ENCODE measurements at places on chromosomes 5 and 9.

GRCh38 chr9:107644733-107645463 lies 155.3 kb upstream of the KLF4 start:
- peak; percentile 78 for DNase-seq

GRCh38 chr5:150653145-150653761 lies 7.8 kb upstream of the MYOZ3 start:
- DNase-seq = no peak

DNA sequence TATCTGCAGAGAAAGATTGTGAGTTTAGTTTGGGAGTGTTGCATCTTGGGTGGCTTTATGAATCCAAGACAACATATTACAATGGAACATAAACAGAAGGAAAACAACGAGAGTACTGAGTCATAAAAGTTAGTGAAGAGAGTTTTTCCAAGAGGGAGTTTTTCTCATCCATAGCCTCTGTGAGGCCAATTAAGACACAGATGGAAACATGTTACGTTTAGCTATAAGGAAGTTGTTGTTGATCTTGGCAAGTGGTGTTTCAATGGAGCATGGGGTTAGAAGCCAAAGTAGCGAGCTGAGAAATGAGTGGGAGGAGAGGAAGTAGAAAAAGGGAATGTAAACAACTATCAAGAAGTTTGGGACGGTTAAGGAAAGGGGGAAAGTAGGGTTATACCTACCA lies 53.3 kb upstream of the SPATA31D4 start:
- no peak for DNase-seq

GRCh38 chr5:13218518-13218917 lies 726.0 kb downstream of the DNAH5 start:
- no peak for DNase-seq

GRCh38 chr9:69149321-69149807 lies 24.7 kb upstream of the TJP2 start:
- peak; percentile 4 for DNase-seq

DNA sequence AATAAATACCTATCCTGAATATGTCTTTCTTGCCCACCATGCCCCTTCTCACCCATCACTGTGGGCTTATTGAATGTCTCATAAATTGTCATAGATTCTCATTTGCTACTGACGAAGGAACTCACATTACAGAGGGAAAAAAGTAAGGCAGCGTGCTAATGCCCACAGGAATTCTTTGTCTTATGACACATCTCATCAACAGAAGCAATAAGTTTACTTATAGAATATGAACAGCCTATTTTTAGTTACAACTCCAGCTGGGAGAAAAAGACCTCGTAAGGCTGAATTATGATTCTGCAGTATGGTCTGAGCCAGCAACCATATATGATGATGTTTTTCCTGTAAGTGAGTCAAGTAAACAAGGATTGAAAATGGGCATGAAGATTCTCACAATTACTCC lies 22.4 kb upstream of the ATG10 start:
- no peak for DNase-seq

GRCh38 chr9:123267481-123268198 lies 746 bp downstream of the STRBP start:
- no peak for DNase-seq

GRCh38 chr5:64210866-64211265 lies 45.2 kb downstream of the RNF180 start:
- DNase-seq = no peak

DNA sequence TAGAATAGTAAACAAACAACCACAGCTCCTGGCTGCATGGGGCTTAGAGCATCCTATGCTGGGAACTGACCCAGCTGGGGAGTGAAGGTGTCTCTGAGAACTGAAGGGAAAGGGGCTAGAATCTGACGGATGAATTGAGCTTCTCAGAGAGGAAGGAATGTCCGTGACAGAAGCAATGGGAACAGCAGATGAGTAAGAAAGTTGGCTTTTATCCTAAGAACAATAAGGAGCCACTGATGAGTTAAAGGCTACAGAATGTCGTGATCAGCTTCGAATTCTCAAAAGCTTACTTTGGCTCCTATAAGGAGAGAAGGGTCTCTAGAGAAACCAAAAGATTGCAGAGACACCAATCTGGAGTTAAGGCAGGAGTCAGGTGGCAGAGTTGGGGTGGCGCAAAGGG lies 52.6 kb downstream of the EBF1 start:
- no peak for DNase-seq

- DNase-seq = no peak
Observed at GRCh38 chr9:37540634-37541033, 35.5 kb downstream of the FBXO10 start.

GRCh38 chr5:84227236-84227635 lies 157.4 kb downstream of the EDIL3 start:
- DNase-seq = no peak

- no peak for DNase-seq
Observed at GRCh38 chr9:129209109-129209508, 31.0 kb upstream of the IER5L start.

- no peak for DNase-seq
Observed at GRCh38 chr5:9653811-9654210, 23.7 kb upstream of the TAS2R1 start.

GRCh38 chr5:9617221-9617620 lies 12.9 kb downstream of the TAS2R1 start:
- no peak for DNase-seq

- DNase-seq = no peak
Observed at GRCh38 chr5:38258319-38259061, at the start of gene EGFLAM. Gene EGFLAM (plus strand): TSS chr5:38258559. CDS start chr5:38258755, 196 bp downstream.

- DNase-seq = no peak
Observed at GRCh38 chr5:41334221-41334620, 120.9 kb upstream of the C6 start.

- no peak for DNase-seq
Observed at GRCh38 chr5:64384765-64385164, 121.0 kb upstream of the RGS7BP start.

DNA sequence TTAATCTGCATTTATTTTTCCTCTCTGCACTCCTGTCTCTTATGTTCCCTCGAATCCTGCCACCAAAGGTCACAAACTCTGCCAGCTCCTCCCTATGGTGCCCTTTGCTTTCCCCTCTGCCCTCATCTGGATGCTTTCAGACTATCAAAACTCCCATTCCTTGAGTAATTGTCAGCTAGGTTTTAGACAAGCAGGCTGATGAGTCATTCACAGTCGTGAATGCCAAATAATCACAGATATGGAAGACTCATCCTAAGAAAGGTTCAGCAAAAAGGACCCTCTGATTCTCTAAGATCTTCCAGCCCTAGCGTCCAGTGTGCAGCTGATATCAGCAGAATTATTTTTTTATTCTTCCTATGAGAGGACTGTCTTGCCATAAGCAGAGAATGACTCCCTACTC lies 104.5 kb upstream of the NUDT12 start:
- no peak for DNase-seq

DNA sequence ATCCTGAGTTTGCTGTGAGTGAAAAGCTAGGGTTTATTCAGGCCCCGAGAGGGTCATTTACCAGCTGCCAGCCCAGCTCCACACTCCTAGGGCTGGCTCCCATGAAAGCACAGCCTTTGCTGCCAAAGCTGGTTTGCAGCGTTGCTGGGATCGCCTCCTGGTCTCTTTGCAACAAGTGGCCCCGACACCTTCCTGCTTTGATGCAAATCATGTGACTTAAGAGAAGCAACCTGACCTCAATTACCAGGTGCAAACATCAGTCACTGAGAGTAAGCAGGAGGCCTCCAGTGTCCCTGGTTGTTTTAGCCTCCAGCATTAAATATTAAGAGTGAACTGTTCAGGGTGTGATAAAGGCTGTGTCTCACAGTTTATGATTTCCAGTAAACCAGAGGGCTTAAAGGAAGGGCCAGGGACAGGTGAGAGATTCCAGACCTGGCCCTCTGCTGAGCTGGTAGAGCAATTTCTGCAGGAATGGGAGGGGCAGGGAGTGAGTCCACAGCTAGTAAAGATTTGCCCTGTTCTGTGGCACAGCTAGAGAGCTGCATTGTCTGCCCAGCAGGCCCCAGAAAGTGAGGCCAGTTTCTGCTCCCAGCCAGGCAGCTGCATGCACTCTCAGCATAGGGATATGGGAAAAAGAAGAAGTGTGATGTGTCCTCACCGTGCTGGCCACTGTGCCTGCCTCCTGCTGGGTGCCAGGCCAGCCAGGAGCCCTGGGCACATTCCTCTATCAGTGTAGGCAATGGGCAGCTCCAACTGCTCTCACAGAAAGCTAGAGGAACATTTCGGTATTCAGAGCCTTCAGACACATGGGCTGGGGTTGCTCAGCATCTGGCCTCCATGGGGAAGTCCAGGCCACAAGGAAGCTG lies 58.0 kb downstream of the SLC22A5 start:
- peak; percentile 85 for DNase-seq

GRCh38 chr9:127311239-127311741 lies 46.7 kb downstream of the GARNL3 start:
- peak; percentile 56 for DNase-seq

DNA sequence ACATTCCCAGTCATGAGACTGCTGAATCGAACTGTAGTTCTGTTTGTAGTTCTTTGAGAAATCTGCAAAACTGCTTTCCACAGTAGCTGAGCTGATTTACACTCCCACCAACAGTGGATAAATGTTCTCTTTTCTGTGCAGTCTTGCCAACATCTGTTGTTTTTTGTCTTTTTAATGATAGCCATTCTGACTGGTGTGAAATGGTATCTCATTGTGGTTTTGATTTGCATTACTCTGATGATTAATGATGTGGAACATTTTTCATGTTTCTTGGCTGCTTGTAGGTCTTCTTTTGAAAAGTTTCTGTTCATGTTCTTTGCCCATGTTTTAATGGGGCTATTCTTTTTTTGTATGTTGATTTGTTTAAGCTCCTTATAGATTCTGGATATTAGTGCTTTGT lies 187.3 kb upstream of the TLE4 start:
- no peak for DNase-seq

DNA sequence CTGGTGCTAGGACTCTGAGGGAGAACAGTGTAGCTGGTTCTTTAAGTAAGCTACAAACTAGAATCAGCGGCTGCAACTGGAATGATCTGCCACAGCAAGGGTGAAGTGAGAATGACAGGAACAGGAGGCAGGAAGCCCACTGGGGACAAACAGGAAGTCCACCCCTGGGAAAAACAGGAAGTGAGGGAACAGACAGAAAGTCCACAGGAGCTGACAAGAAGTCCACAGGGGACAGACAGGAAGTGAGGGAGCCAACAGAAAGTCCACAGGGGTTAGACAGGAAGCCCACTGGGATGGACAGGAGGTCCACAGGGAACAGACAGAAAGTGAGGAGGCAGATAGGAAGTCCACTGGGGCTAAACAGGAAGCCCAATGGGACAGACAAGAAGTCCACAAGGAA lies 15.5 kb downstream of the ADAMTS16 start:
- DNase-seq = no peak

GRCh38 chr5:144002876-144003275 lies 167.6 kb downstream of the YIPF5 start:
- DNase-seq = no peak

- no peak for DNase-seq
Observed at GRCh38 chr9:78725503-78725902, 428.6 kb downstream of the PSAT1 start.

- no peak for DNase-seq
Observed at GRCh38 chr9:35164711-35165110, 2.9 kb downstream of the UNC13B start.

DNA sequence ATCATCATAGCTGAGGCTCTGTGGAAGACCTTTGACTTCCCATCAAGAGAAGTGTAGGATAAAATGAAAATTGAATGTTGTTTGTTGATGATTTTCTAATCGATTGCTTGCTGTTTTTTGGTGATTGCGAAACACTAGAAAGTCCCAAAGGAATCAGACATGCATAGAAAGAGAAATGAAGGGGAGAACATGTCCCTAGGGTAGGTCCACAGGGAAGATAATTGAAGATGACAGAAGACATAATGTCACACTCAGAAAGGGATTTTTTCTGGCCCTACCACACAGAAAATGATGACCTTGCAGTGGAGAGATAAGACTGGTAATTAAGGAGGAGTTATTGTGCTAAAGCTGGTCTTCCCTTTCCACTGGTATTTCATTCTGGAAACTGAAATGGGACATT lies 62.8 kb downstream of the INSYN2B start:
- no peak for DNase-seq

DNA sequence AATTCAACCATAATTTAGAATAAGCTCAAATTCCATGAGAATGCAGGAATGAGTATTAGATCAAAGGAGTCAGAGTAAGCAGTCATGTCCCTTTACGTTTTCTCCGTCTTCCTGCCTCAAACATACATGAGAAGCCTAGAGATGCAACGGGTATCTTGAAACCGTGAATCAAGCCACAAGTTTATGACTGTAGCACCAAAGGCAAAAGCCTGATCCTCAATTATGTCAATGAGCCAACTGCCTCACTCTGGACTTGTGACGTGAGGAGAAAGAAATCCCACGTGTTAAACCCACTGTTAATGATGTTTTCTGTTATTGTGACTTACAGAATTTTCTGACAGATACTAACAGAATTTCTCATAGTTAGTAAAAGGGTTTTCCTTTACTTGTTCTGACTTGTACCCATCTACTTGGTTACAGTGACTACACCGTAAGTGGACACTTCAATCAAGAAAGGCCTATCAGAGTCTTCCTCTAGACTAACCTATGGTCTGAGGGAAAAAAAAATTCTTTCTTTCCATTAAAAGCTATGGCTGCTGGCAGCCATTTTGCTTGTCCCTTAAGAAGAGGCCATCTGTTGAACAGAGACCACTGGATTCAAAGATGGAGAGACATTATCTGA lies 35.3 kb upstream of the HK3 start:
- DNase-seq = no peak

GRCh38 chr5:154997746-154998145 lies 15.8 kb upstream of the KIF4B start:
- no peak for DNase-seq

- DNase-seq = no peak
Observed at GRCh38 chr9:110691002-110691549, 22.5 kb downstream of the MUSK start.

GRCh38 chr5:154626876-154627557 lies 128.2 kb upstream of the LARP1 start:
- DNase-seq = no peak

DNA sequence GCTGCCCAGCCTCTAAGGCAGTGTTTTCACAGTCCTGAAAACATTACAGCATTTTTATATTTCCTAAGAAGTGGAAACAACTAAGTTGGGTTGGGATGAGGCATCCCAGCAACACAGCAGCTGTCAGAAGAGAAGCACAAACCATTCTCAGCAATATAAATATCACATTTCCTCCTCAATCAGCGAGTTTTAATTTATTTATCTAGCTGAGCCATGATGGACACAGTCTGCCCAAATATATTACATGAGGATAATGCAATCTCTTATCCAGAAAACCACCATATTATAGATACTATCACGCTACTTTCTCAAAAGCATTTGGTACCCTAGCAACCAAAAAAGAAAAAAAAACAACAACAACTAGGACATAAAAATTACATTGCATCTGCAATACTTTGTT lies 158.5 kb downstream of the FSTL4 start:
- DNase-seq = no peak

- no peak for DNase-seq
Observed at GRCh38 chr5:142342128-142342981, 17.5 kb upstream of the SPRY4 start.

GRCh38 chr5:159451197-159452052 lies 121.1 kb upstream of the IL12B start:
- DNase-seq = peak; percentile 72

DNA sequence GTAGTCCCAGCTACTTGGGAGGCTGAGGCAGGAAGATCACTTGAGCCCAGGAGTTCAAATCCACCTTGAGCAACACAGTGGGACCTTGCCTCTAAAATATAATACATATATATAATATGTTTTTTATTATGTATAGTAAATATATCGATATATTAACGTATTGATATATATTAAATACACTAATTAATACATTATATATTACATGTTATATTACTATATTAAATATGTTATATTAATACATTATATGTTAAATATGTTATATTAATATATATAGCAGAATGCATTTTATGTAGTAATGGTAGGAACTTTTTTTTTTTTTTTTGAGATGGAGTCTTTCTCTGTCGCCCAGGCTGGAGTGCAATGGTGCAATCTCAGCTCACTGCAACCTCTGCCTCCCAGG lies 18.1 kb upstream of the BNC2 start:
- DNase-seq = no peak

Measured in lower leg skin (tissue), 4 donors.